ENCODE measurements at places on chromosomes 5 and 9. TPM values are rescaled to one million over a fixed set of nuclear protein-coding genes. Genes with fewer than 3 reads are reported as not detected.

Gene TLX3
- total RNA-seq, result not detected

Gene CDO1
- 130 TPM for total RNA-seq

Gene DEPDC1B
- 0.23 TPM for total RNA-seq

Gene SARDH
- total RNA-seq, result 208 TPM

Gene LCN12
- total RNA-seq, result 30.3 TPM

Gene PHF24
- not detected for total RNA-seq

Gene C1QTNF3
- total RNA-seq, result 1.9 TPM

Gene INSYN2B
- not detected for total RNA-seq

Gene SOX30
- not detected for total RNA-seq

Gene ZNF883
- 0.08 TPM for total RNA-seq

Gene GNA14
- total RNA-seq, result 2.5 TPM

Gene CNTLN
- total RNA-seq, result 8.5 TPM

Gene IL3
- total RNA-seq, result not detected

Gene ARSI
- total RNA-seq, result 0.43 TPM

Gene PCDHA4
- total RNA-seq, result 0.05 TPM

Gene IFNB1
- total RNA-seq, result not detected

Gene MORN5
- not detected for total RNA-seq

Gene CCL28
- 2.3 TPM for total RNA-seq

Gene TMEM215
- not detected for total RNA-seq

Gene CCDC112
- 0.58 TPM for total RNA-seq

Gene GCNT4
- total RNA-seq, result 0.25 TPM

Gene ACSL6
- total RNA-seq, result 3.7 TPM

Gene RNF145
- 8.4 TPM for total RNA-seq

Gene CER1
- not detected for total RNA-seq

Gene ANKRD55
- 0.75 TPM for total RNA-seq

Gene GMCL2
- not detected for total RNA-seq

Gene TXNDC8
- total RNA-seq, result not detected

Gene COL27A1
- total RNA-seq, result 51.0 TPM

Gene SAPCD2
- total RNA-seq, result 0.15 TPM

Gene IL5
- total RNA-seq, result not detected

Gene LCN15
- total RNA-seq, result not detected

Gene GABRA6
- total RNA-seq, result not detected
